ENCODE measurements at places on chromosomes 16 and 17.

DNA sequence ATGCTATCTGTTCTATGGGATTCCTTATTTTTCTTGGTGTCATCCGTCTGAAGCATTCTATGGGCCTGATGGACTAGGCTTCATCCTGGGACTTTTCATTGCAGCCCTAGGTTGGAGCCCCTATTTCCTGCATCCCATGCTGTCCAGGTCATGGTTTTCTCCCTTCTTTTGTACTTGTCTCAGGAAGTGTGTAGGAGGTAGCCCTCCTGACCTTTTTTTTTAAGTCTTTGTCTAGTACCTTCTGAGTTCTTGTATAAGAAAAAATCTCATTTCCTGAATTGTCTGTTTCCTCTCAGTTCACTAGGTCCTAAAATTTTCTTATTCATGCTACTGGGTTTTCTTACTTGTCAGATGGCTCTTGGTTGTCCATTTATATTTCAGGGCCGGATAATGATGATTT lies 6.0 kb downstream of the NDEL1 start:
- no peak for DNase-seq

DNA sequence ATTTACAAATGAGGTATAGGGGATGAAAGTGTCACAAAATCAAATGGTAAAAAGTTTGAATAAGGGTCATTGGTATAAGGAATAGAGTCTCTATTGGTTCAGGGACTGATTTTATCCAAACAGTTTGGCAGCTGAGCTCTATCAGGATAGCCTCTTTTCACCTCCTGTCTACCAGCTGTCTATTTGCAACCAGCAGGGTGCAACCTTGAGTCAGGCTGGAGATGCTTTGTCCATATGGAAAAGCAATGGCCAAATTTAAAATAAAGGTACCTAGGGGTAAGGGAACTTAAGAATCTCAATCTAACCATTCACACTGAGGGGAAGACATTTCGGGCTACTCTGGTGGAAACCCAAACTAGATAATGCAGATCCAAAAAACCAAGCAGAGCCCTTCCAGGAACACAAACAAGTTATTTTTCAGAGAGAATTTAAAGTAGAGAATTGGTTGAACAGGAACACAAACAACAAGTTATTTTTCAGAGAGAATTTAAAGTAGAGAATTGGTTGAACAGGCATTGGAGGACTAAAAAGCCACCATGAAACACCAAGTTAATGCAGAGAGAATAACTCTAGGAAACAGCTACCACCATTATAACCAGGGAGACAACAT lies 12.6 kb upstream of the CA10 start:
- no peak for DNase-seq

DNA sequence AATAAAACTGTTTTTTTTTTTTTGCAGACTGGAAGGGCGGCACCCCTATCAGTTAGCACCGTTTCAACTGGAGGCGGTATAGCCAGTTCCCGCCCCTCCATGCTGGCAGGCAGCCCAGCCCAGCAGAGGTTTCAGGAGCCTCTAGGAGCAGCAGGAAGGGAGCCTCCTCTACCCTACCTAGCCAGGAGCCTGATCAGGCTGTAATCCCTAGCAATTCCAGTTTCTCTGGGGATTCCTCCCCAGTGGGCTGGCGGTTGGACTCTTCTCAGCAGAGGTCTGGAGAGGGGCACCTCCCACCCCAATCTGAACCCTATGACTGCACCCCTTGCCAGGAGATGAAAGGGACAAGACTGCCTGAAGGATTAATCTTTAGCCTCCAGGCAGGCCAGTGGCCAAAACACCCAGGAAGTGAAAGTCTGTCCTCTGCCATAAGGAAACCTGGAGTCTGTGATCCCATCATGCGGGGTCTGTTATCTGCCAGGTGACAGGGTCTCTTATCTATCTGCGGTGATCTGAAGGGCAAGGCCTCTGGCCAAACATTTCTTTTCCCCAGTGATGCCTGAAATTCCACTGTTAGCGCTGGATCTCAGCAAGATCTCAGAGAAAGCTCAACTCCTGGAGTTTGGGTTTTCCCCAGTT lies 4.9 kb upstream of the CDH1 start:
- no peak for DNase-seq

- no peak for DNase-seq
Observed at GRCh38 chr16:29983420-29984136, 9.9 kb downstream of the TAOK2 start.

DNA sequence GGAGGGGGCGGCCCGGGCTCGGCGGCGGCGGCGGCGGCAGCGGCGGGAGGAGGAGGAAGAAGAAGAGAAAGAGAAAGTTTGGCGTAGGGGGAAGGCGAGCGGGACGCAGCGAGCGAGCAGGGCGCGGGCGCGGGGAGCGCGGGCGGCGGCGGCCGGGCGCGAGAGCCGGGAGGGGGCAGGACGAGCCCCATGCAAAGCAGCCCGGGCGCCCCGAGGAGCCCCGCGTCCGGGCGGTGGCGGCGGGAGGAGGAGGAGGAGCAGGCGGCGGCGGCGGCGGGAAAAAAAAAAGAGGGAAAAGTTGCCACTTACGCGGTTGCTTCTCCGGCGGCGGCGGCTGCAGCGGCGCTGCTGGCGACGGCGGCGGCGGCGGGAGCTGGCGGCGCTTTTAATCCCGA lies 10.3 kb upstream of the ZFHX3 start:
- no peak for DNase-seq

GRCh38 chr16:84498223-84498610 lies 6.2 kb downstream of the MEAK7 start:
- DNase-seq, result no peak

DNA sequence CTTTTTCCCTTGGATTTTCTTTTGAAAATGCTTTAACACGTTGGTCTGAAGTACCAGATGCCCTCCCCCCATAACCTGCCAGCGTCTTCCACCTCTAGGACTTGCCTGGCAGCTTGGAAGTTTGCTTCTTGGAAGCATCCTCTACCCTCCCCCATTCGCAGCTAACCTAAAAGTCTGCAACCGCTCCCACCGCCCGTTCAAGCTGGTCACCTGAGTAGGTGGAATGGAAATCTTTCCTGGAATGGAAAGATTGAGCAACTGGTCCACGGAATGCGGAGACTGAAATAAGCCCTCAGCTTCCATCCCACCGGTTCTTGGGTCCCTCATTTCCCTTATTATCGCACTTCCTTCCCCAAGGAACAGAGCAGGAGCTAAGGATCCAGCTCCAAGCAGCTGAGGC lies 31.4 kb downstream of the HS3ST3B1 start:
- DNase-seq, result no peak

DNA sequence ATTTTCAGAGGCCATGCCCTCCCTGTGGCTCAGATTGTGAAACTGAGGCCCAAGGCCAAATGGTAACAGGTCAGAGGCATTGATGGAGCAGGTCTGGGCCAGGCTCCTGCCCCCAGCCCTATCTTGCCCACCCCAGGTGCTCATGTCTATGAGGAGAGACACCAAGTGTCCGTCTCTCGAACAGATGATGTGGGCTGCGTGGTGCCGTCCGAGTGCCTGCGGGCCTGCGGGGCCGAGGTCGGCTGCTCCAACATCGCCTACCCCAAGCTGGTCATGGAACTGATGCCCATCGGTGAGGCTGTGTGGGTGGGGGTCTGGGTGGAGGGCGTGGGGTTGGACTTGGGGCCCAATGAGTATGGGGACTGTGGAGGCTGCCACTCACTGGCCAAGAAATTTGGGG lies 8.7 kb upstream of the FAM83G start:
- no peak for DNase-seq
